Smooth muscle cell of trachea (primary cell): ENCODE measurements at places on chromosomes 7 and 10. TPM values are rescaled to one million over a fixed set of nuclear protein-coding genes. Genes with fewer than 3 reads are reported as not detected.

The LFNG gene
- total RNA-seq, result 0.44 and 2.8 TPM in 2 replicates

The CLRN3 gene
- total RNA-seq, result not detected in 2 replicates

The RBM20 gene
- not detected in 2 replicates for total RNA-seq

The NUDT13 gene
- 1.2 and 2.5 TPM in 2 replicates for total RNA-seq

The COL28A1 gene
- total RNA-seq, result 0.58 TPM in 1 of 2 replicates, not detected in the other

The SRGN gene
- total RNA-seq, result 16.7 and 25.8 TPM in 2 replicates

The SMO gene
- 3.2 and 17.4 TPM in 2 replicates for total RNA-seq

The CPN1 gene
- total RNA-seq, result not detected in 2 replicates

The CLDN12 gene
- total RNA-seq, result 39.1 and 46.0 TPM in 2 replicates

The DCLRE1C gene
- 8.6 and 16.9 TPM in 2 replicates for total RNA-seq

The SYPL1 gene
- 64.5 and 101 TPM in 2 replicates for total RNA-seq

The OR2A12 gene
- total RNA-seq, result not detected in 2 replicates

The ACADSB gene
- total RNA-seq, result 8.1 and 14.0 TPM in 2 replicates

The TMEM120A gene
- total RNA-seq, result 20.7 and 28.6 TPM in 2 replicates
